ENCODE measurements at places on chromosomes 16 and 17.

DNA sequence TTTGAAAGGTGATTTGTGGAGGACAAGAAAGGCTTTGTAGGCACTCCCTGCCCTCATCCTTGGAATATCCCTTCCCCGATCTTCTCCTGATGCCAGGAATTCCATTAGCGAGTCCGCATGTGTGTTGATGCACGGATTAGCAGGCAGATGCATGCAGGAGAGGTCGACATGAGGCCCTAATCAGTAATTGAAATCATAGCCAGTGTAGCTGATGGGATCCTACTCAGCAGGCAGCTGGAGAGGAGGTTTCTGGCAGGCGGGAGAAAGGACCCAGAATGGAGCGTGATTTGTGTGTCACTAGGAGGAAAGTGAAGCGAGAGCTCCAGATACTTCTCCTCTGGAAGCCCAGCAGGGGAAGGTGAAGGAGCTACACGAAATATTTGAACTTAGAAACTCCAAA lies 196.3 kb upstream of the CDH11 start:
- no peak for DNase-seq

DNA sequence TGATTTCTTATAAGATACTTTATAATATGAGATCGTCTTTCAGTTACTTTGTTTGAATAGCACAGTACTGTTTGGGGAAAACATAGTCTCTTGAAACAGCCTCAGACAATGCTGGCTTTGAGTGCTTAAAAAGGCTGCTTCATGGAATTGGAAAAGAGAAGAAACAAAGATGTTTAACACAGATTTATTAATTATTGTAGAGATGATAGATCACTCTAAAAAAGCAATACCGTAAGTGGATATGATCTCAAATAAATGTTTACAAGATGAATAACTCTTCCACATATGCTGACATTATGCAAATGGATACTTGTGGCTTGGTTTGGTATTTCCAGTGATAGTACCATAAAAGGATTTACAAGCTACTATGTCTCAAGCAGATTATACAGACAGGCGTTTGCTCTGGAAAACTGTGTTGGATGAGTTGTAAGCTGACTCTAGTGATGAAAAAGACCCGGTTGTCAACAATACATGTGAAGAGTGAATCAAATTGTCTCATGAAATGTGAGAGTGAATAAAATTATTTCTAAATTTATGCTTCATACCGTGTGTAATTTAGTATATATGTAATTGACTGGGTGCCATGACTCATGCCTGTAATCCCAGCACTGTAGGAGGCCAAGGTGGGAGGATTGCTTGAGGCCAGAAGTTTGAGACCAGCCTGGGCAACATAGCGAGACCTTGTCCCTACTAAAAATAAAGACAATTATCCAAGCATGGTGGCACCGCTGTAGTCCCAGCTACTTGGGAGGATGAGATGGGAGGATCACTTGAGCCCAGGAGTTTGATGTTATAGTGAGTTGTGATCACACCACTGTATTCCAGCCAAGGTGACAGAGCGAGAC lies 105.4 kb downstream of the FTO start:
- DNase-seq: no peak

DNA sequence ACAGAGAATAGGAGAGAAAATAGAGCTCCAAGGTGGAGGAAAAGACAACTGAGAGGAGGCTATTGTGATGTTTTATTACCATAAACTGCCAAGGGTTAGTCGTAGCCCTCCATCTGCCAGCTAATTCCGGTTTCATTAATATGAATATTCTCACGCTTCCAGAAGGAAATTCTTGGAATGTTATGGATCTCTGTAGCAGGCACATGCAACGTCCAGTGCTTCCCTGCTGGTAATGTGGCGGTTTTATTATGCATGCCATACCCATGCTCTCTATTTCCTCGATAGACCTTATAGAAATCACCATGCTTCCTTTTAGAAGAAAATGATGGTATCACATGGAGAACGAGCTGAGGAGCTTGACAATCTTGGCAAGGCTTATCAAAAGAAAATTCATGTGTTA lies 463.6 kb downstream of the MAF start:
- no peak for DNase-seq

- no peak for DNase-seq
Measured at GRCh38 chr17:19724501-19725420, 8.4 kb upstream of the SLC47A2 start.

- DNase-seq: no peak
Measured at GRCh38 chr16:29182501-29182900, 197.6 kb downstream of the LAT start.

DNA sequence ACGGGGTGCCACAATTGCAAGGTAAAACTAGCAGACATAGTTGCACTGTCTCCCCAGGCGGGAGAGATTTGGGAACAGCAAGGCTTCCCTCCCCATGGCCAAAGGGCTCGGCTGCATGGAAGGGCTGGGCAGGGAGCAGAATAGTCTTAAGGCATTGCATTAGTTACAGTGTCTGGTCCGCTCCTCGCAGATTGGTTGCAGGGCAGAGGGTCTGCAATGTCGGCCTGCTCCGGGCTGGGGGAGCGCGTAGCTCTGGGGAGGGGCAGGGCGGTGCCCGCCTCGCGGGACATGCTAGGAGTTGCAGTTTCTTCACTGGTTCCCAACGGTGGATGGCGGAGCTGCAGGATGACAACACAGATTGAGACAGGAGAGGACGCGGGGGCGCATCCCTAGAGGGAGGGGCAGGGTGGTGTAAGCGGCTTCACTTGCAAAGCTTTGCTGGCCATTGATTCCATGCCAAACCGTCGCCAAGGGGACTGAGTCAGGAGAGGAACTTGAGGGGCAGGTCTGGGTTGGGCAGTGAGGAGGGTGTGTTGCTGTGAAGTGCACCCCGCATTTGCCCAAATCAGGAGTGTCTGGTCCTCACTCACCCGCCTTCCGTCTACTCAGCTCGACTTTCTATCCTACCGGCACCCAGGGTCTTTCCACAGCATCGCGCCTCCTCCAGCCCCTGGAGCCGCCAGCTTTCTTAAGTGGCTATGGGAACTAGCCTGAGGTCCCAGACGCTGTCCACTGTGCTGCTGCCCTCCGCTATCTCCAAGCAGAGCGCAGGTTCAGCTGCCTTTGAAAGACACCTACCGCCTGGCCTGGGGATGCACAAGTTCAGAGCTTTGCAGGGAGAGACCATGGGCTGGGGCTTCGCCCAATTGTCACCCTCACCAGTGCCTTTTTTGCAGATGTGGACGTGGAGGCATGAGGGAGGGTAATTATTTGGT lies 1748.9 kb downstream of the TP53TG3F start:
- DNase-seq: no peak

DNA sequence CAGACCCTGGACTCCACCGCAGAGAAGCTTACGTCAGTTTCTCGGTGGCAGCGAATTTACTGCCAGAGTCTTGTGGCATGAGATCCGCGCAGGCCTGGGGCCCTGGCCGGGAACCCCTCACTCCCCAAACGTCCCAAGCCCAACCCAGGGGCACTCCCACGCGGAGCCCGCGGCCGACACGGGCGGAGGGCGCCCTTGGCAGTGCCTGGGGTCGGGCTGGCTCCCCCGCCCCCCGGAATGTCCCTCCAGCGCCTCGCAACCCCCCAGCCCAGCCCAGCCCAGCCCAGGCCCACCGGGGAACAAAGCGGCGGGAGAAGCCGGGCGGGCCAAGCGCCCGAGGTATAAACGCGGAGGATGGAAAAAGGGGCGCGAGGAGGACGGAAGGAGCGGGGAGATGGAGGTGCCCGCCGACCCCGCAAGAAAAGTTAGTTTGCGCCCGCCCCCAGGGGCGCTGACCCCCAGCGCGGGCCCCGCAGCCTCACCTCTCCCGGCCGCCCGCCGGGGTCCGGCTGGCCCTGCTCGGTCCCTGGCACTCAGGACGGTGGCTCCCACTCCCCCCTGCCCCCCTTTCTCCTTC lies 330 bp downstream of the CASKIN2 start:
- no peak for DNase-seq

DNA sequence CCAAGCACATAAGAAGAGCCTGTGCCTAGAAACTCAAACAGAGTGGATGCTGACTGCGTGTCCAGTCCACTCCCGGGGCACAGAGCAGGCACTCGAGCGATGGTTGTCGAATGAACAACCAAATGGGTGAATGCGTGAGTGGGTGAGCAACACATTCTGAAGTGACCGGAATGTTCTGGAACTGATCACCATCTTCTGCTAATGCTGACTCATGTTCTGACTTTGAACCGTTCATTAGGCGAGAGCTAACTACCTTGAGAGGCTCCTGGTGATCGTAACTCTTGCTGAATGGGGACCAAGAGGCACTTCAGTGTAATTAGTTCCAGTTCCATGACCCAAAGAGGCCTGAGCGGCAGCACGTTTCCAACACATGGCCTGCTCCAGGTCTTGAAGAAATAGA lies 37.9 kb downstream of the IRF8 start:
- no peak for DNase-seq

- no peak for DNase-seq
Measured at GRCh38 chr17:31788956-31789355, 70.1 kb downstream of the COPRS start.

DNA sequence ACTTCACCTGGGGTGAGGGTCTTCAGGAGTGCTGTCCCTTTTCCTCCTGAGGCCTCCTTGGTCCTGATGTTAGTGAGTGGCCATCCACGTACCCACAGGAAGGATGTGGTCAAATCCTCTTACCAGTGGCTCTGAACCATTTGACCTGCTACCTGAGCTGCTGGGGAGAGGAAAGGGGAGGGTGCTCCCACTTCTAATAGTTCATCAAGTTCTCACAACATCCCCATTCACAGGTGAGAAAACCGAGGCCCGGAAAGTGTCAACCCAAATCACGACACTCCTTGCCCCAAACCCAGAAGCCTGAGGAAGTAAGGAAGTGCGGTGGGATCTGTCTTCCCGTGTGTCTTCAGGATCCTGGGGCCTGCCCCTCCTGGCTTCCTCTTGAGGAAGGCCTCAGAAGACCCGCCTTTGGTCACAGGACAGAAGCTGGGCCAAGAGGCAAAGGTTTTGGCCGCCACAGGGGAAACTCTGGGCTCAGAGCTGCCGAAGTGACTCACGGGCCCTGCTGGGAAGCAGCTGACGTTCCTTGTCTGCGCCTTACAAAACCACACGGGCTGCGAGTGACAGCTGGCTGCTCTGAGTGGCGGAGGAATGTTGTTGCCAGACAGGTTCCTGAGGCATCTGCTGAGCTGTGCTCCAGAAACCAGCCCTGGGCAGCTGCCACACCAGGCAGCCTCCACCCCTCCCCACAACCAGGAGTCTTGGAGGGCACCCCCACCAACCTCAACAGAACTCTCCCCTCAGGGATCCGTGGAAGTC lies 13.9 kb upstream of the KIFC3 start:
- no peak for DNase-seq

DNA sequence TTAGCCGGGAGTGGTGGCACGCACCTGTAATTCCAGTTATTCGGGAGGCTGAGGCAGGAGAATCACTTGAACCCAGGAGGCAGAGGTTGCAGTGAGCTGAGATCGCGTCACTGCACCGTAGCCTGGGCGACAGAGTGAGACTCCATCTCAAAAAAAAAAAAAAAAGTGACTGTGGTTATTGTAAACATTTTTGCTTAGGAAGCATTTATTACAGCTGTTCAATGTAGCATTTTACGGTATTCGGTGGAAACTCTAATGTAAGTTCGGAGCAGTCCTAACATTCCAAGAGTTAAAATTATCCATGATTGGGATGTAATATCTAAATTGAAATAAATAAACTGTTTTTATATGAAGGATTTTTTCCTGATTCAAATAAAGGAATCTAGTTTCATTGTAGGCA lies 254.8 kb upstream of the HSBP1 start:
- DNase-seq: no peak

DNA sequence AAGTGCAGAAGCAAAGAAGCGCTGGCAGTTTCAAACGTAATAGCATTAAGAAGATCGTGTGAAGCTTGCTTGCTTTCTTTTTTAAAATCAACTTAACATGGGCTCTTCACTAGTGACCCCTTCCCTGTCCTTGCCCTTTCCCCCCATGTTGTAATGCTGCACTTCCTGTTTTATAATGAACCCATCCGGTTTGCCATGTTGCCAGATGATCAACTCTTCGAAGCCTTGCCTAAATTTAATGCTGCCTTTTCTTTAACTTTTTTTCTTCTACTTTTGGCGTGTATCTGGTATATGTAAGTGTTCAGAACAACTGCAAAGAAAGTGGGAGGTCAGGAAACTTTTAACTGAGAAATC lies 17.4 kb upstream of the RAB11FIP4 start:
- no peak for DNase-seq

DNA sequence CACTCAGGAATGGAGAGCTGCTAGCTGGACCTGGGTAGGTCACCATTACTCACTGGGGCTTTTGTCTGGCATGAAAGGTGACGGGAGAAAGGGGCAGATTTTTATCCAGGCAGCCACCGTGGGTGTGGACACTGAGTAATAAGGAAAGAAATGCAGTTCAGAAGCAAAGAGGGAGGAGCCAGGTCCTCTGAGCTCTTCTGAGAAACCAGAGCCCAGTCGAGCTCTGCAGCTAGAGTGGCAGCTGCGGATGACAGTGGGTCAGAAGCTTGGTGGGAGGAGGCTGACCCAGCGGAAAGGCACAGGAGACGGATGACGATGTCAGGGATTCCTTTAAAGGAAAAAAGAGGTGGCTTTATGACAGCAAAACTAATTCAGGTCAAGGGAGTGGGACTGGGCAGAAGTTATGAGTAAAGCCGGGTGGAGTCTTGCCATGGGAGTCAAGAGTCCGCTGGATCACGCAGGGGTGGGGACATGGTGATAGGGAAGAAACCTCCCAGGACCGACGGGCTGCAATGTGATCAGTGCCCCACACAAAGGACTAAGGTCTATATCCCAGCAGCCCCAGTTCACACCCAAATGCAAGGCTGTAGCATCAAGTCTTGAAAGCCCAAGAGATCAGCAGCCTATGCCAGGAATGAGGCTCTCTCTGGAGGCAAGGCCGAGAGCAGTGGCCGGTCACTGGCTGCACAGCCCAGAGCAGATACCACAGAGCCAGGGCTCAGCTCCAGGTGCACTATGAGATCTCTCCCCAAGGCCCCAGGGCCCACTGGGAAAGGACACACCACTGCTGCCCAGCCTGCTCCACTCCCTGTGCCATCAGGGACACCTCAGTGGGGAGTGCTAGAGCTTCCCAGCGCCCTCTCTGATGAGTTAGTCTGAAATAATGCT lies 6.3 kb upstream of the MNT start:
- no peak for DNase-seq

DNA sequence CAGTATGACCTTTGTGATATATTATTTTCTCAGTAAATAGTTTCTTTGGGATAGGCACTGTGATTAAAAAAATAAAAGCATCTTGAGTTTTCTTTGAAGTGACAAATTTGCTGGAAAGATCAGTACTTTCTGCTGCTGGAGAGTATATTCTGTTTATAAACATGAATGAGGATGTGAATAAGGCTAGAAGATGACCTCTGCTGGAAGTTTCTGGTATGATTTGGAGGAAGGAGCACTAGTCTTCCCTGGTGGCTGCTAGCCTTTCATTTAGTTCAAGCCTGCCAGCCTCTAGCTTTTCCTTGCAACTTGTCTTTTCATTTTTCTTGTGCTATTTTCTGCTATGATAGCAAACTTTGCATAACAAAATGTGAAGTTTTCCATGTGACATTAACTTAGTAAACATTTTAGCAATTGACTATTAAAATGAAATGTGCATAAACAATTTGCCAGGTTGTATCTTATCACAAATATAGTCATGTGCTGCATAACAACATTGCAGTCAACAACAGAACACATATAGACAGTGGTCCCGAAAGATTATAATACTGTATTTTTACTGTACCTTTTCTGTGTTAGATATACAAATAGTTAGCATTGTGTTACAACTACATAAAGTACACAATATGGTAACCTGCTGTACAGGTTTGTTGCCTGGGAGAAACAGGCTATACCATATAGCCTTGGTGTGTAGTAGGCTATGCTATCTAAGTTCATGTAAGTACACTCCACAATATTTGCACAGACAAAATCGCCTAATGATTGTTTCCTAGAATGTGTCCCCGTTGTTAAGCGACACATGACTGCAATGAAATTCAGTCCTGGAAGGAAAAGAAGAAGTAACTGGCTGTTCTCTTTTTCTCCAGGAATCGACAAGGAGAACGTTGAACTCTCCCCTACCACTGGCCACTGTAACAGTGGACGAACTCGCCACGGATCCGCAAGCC lies 18.1 kb upstream of the RAB11FIP4 start:
- DNase-seq: no peak

Data from NCI-H187 treated with DMSO at 0.1 percent for 48 hours (cell line).